ENCODE measurements at places on chromosomes 4 and X.

DNA sequence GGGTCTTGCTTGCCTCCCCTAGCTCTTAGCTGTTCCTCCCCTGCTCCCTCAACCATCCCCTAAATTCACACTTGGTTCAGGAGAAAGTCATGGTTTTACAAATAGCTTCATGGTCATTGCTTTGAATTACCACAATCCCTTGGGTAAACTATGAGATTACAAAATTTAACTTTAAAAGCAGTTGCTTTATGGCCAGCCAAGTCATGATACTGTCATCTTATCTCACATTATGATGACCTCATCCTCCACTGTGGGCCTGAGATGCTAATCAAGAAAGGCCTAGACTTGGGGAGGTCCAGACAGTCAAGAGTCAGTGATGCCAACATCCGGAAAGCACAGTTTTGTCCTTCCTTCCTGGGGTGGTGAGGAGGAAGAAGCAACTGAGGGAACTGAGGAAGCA, 10.5 kb upstream of the FGF16 start:
- no peak for DNase-seq

GRCh38 chr4:156146571-156146970, 192.9 kb upstream of the CTSO start:
- no peak for DNase-seq

DNA sequence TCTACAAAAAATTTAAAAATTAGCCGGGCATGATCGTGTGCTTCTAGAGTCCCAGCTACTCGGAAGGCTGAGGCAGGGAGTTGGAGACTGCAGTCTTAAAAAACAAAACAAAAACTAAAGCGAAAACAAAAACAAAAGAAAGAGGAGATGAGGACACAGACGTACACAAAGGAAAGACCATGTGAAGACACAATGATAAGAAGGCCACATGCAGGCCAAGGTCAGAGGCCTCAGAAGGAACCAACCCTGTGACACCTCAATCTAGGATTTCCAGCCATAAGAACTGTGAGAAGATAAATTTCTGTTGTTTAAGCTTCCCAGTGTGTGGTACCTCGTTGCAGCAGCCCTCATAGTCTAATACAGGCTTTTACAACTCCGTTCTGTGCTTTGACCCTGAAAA, 177.0 kb upstream of the ATP6AP2 start:
- no peak for DNase-seq

DNA sequence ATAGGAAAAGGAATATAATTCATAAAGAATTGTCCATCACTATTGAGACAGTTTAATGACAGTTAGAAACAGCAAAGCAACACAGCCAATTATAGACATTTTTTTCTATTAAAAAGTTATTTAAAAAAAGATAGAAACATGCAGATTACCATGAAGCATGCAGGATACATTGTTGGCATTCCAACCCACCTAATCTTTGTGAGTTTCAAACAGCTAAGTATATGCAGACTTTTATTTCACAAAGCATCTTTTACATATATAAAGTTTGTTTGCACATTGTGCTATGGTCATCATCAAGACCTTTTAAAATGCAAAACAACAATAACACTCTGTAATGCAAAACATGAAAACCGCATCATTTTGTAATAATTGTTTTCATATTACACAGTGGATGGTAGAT, 125.9 kb upstream of the ETNPPL start:
- DNase-seq: no peak

GRCh38 chrX:13898603-13899002, 81.7 kb upstream of the GPM6B start:
- no peak for DNase-seq

Measured in activated CD8-positive, alpha-beta memory T cell treated with anti-CD3 and anti-CD28 coated beads for 4 hours (primary cell).